ENCODE measurements at places on chromosomes 2 and 18.
A peak's percentile ranks its signal among the peaks of the same experiment; 100 is the strongest.

GRCh38 chr2:187775196-187775595, 221.0 kb upstream of the TFPI start:
- DNase-seq = no peak

GRCh38 chr2:58056192-58056916, 9.7 kb downstream of the VRK2 start:
- no peak for DNase-seq

- peak; percentile 63 for DNase-seq
These were observed 23.9 kb upstream of the ALLC start for GRCh38 chr2:3633982-3634595.

- peak; percentile 76 for DNase-seq
These were observed at the start of gene MYO5B for GRCh38 chr18:50194631-50195532. Gene MYO5B (minus strand): TSS chr18:50195147. CDS start chr18:50194793, 354 bp downstream.

GRCh38 chr2:20213651-20214565, 11.0 kb downstream of the SDC1 start:
- DNase-seq = peak; percentile 68

GRCh38 chr2:63849381-63850203, 7.9 kb downstream of the UGP2 start:
- DNase-seq = no peak

GRCh38 chr2:166862468-166863132, 25.7 kb upstream of the XIRP2 start:
- DNase-seq = peak; percentile 8

GRCh38 chr18:26791676-26792075, 73.8 kb downstream of the AQP4 start:
- DNase-seq = no peak

DNA sequence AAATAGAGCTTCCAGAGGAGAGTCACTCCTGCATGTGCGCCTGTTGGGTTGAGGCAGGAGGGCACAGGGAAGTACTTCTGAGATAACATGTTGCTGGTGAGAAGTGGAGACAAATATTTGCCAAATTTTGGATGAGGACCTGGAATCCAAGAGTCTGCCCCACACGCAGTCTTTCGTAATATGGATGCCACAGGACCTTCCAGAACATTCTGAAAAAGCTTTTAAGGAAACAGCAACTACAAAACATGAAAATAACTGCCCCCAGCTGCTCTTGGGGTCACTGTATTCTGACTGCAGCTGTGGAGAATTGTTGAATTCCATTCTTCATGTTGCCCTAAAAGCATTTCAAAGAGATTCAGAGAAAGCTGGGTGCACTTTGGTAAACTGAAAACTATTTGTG, 227.5 kb downstream of the C1D start:
- DNase-seq = no peak

DNA sequence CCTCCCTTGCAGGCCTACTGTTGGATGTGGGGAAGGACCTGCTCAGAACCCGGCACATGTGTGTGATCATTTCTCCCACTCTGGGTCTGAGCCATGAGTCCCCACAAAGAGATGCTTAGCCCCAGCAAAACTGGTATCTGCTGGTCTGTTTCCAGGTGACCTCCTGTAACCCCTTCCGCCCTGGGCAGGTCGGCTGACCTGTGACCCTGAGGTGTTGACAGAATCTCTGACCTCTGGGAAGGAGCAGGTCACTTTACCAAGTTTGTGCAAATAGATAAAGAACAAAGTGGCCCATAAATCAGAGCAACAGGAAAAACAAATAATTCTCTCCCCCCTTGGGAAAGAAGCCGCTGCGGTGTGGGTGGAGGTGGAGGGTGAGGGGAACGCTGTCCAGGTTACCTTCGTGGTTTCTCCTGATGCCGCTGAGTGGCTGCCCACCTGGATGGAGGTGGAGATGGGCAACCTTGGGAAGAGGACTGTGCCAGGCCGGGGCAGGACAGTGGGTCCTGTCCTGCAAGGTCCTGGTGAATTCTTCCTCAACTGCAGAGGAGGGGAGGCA, 174.0 kb upstream of the MYCN start:
- DNase-seq = no peak

DNA sequence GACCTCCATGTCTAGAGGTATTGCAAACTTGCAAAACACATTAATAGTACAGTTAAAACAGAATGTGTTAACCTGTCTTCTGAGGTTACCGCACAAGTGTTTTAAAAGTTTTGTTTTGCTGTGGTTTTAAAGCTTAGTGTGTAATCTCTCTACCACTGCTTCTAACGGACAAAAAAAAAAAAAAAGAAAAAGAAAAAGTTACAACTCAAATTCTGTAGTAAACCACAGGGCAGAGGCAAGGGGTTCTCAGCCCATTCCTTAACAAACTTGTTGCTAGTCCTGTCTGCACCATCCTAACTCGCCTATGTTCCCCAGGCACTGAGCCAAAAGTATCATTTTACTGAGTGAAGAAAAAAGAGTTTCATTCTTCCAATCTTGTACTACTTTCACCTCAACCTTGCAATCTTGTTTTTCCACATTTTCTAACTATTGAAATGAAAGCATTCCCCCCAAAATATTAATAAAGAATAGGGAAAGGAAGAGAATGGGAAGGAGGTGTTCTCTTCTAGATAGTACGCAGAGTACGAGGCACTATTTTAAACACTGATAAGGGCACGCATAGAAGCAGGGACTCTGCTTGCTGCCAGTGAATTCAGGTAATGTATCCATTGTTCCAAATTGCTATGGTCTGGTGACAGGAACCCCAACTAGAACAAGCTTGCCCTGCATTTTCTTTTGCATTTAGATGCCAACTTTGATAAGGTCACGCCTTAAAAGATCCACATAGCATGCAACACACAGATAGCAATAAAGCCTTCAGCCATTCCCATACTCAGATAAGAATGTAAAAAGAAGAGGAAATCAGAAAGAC, 47.1 kb downstream of the IKZF2 start:
- no peak for DNase-seq

DNA sequence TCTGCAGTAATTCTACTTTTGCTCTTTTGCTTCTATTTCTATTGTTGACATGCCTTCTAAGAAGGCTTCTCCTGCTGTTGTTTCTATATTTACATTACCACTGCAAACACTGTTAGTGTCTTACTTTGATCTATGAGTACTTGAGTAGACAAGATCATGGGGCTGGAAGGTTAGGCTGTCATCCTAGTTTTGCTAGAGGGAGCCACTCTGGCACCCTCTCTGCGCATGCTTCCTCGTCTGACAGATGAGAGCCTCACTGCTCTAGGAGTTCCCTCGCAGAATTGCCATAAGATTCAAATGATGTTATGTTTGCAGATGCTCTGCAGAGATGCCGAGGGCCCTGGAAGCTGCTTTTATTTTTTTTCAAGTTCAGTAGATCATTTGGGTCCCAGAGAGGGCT, 185.6 kb downstream of the RNF144A start:
- DNase-seq = no peak

All from osteoblast (primary cell).